ENCODE measurements at places on chromosomes 11 and 22.

DNA sequence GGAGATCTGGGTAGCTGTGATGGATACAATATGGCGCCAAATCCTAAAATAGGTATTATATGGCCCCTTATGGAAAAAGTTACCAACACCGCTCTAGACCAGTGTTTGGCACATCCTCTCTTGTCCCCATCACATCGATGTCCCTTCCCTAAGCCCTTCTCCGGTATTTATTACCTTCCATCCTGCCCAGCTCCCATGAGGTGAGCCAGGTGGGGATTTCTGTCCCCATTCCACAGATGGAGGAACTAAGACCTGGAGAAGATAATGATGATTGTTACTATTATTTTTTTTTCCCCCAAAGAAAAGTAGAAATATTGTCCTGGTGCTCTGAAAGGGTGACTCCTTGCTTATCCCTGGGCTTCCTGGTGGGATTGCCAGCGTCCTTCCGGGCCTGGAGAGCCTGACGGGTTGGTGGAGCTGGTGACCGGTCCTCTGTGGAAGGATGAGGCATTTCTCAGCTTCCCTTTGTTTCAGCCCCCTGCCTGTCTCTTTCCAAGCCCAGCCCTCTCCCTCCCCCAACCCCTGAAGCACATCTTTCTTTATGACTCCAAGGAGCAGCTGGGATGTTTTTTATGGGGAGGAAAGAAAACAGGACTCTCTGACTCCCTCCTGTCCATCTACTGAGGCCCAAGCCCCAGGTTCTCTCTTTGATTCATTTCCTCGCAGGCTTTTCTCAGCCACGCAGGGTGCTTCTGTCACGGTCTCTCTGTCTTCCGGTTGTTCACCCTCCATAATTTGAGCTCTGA lies 65.4 kb downstream of the TP53I11 start:
- peak; percentile 43 for DNase-seq

- no peak for DNase-seq
These were observed 22.0 kb downstream of the JAML start for GRCh38 chr11:118202599-118203422.

DNA sequence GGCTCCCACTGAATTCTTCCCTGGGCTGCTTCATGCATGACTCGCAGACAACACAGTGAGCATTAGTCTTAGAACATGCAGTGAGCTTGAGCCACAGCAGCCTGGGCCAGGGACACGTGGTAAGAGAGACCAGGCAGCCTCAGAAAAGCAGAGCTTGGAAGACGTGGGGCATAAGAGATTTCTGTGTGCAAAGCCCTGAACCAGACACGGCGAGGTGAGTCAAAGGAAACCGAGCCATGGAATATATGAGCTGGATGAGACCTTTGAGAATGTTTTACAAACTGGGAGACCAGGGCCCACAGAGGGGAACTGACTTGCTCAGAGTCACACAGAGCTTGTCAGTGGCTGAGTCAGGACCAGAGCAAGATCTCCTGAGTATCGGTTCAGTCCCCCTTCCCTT lies 8.5 kb upstream of the FXYD6 start:
- peak; percentile 73 for DNase-seq

GRCh38 chr11:57490456-57491248 lies 24.9 kb downstream of the SLC43A1 start:
- no peak for DNase-seq

GRCh38 chr11:23653071-23653675 lies 792.9 kb upstream of the CCDC179 start:
- no peak for DNase-seq

DNA sequence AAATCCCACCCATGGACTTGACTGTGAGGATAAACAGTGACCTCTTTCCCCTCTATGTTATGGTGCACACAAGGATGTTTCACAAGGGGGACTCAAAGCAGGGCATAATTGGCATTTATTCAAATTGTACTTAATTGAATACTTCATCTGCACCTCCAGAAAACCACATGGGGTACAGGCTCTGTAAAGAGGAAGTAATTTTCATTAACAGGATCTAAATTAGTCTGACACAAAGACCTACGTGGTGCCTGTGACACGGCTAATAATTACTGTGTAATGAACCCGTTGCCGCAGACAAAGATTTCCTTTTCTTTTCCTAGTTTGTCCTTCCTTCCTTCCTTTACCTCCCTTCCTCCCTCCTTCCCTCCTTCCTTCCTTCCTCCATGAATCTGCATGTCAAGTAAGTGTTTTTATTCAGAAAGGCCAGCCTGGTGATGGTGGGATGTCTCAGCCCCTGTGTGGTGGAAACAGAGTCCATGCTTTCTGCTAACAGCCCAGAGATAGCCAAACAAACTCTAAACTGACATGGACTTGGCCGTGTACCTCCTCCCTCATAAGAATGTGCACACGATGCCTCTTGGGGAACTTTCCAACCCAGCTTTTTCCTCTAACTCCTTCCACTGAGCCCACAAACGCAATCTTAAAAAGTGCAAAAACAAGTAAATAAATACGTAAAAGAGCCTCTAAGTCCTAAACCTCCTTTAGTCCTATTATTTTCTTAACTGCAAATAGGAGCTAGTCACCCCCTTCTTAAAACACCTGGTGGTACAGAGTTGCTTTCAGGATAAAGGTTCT lies 118.8 kb downstream of the INSC start:
- no peak for DNase-seq

GRCh38 chr11:74321487-74322188 lies 10.2 kb upstream of the P4HA3 start:
- DNase-seq, result peak; percentile 60

DNA sequence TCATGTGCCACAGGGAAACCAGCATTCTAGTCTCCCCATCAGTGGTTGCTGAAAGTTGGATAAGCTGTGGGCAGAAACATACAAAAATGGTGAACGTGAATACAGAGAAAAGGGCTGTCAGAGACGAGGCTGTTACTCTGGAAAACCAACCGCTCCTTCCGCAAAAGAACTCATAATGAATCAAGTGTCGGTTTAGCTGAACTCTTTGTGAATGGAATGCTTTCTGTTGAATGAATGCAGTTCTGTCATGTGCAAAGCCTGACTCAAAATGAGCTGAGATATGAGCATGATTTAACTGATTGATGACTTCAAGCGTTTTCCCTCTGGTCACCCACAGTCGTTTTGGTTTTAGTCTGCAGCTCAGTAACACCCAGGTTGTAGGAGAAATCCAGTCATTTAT lies 298.3 kb downstream of the ETS1 start:
- DNase-seq, result no peak

DNA sequence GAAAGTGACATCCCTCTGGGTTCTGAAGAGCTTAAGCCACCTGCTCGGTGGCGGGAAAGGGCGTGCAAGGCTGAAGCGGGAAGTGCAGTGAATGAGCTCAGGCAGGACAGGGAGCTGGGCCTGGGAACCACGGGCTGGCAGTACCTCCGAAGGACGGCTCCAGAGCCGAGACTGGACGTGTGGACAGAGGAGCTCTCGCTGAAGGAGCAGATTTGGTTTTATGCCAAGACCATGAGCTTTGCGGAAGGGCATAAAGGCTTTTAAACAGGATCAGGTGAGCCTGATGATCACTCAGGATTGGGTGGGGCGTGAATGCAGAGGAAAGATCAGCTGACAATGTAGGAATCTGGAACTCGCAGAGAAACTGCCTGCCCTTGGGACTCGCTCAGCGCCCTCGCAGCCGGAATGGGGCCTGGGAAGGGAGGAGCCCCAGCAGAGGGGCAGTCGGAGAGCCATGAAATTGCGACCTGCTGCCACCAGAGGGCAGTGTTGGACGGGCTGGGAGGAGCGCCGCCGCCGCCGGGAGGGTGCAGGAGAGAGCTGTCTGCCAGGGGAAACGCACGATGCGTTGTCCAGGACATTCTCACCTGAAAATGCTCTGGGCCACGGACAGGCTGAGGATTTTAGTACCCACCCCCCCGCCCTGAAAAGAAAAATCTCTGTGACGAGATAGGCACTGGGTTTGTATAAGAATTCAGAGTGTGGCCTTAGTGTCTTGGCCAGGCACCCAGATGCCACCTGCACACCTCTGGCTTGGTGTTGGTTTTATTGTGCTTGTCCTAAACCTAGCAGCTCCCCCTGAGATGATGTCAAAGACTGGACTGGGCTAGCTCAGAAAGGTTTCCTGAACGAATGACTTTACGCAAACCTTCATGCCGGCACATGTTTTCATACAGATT lies 324.4 kb downstream of the NTM start:
- peak; percentile 77 for DNase-seq

- DNase-seq, result peak; percentile 45
These were observed 2.2 kb upstream of the KMT2A start for GRCh38 chr11:118434123-118434552.

DNA sequence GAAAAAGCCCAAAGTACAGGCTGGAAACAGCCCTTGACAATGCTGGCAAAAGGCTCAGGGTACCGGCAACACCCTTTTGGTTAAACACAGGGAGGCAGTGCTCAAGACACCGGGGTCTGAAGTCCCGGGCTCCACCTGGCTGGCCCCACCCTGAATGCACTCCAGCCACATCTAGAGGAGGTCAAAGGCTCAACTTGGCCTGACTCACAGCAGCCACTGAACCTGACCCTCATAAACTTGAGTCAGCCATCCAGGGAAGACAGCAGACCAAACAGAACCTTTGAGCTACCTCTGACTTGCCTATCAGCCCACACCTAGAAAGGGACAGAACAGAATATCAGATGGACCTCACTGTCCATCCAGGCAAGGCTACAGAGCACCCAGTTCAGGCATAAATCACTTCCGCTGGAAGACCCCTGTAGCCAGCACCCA lies 3.8 kb downstream of the CFL1 start:
- no peak for DNase-seq

GRCh38 chr22:49734390-49734789 lies 93.3 kb downstream of the BRD1 start:
- DNase-seq, result no peak

DNA sequence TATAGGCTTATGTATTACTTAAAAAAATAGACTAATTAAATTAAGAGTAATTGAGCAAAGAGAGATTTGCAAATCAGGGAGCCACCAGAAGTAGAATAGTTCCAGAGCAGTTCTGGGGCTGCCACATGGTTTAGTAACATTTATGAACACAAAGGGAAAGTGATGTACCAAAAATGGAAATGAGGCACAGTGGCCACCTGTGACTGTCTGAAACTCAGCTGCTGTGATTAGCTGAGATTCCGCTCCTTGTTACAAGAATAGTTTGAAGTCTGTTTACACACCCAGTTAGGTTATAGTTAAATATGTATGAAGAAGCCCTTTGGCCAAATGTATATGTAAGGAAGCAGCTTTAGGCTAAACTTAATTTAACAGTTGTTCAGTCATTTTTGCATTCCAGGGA lies 901.5 kb upstream of the CHORDC1 start:
- DNase-seq, result no peak

DNA sequence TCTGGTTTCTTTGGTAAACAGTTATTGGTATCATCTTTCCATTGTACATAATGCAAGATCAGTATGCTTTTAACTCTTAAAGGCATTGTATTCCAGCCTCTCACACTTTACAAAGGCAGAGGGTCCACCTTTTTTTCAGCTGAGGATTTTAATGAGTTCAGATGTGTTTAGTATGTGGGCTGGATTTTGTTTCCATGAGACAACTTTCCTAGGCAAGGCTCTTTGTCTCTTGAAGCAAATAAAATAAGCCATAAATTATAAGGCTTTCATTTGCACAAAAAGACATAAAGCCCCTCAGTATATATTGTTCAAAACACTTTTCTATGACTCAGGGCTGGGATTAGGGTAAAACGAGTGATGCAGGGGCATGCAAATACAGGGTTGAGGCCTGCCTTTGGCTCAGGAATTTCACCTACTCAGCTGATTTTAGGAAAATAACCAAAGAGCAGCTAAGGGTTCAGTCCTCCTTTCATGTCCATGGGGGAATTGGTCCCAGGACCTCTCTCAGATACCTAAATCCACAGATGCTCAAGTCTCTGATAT lies 7.6 kb downstream of the MMP20 start:
- DNase-seq, result no peak

DNA sequence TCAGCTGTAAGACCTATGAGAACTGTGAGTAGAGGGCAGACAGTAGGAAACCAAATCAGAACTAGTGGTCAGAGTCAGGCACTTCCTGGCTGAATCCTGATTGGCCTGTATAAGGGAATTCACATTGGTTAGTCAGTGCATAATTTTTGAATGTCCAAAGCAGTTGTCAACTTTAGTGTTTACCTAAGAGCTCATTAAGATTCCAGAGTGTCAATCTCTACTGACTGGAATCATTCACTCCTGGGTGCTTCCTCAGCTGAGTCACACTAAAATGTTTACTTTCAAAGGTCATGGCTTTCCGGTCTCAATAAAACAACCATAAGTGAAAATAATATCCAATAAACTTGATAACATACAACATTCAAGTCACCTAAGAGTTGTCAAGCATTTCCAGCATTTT lies 306.1 kb downstream of the C11orf87 start:
- no peak for DNase-seq

GRCh38 chr22:31933816-31934482 lies 10.4 kb upstream of the YWHAH start:
- no peak for DNase-seq

- DNase-seq, result no peak
These were observed 56.6 kb downstream of the LINC01488 start for GRCh38 chr11:69537855-69538640.

- DNase-seq, result peak; percentile 61
These were observed 1.5 kb downstream of the DBX1 start for GRCh38 chr11:20158597-20159257.

GRCh38 chr11:30159546-30159945 lies 71.3 kb upstream of the FSHB start:
- DNase-seq, result no peak

GRCh38 chr11:12224537-12224893 lies 114.1 kb downstream of the MICAL2 start:
- DNase-seq, result peak; percentile 58

GRCh38 chr11:45216901-45217300 lies 69.2 kb downstream of the SYT13 start:
- no peak for DNase-seq

DNA sequence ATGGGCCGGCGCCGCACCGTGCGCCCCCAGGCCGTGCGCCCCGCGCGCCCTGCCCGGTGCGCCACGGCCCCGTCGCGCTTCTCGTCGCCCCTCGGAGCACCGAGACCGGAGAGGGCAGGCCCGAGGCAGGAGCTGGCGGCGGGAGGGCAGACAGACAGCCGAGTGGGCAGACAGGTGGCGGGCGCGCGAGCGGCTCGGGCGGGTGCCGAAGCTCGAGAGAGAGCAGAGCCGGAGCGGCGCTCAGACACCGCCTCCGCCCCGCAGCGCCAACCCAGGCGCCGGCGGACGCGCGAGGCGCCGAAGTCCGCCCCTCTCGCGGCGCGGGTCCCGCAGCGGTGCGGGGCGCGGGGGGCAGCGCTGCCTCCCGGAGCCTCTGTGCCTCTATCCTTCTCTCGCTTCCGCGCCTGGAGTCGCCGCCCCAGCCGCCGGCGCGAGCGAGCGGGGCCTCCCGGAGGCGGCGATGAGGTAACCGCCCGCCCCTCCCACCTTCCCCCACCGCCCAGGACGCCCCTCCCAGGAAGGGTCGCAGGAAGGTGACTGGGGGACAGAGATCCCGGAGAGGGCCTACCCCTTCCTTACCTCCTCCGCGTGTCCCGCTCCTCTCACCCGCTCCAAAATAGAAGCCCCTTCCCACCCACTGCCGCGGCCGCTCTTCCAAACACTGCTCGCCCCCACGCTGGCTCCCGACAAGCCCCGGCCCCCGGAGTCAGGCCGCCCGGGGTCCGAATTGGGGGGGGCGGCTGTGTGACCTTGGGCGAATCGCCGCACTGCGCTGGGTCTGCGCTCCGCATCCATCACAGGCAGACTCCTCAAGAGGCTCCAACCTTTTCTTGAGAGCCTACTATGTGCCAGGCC lies at the start of gene RASL10A:
TSS of gene RASL10A (minus strand) at position 412 of the 855 bp plus-strand sequence. CDS start 451 bp downstream, outside the sequence.
- DNase-seq, result no peak
